NCI-H2081 (cell line): ENCODE measurements at places on chromosomes 1 and 21.
A peak's percentile ranks its signal among the peaks of the same experiment; 100 is the strongest.

GRCh38 chr1:151944126-151944856 lies 35.0 kb upstream of the THEM4 start:
- DNase-seq, result no peak

- DNase-seq, result peak; percentile 64
Observed at GRCh38 chr1:110203021-110203661, 7.0 kb upstream of the KCNC4 start.

GRCh38 chr1:75188892-75189291 lies 54.7 kb downstream of the LHX8 start:
- no peak for DNase-seq

DNA sequence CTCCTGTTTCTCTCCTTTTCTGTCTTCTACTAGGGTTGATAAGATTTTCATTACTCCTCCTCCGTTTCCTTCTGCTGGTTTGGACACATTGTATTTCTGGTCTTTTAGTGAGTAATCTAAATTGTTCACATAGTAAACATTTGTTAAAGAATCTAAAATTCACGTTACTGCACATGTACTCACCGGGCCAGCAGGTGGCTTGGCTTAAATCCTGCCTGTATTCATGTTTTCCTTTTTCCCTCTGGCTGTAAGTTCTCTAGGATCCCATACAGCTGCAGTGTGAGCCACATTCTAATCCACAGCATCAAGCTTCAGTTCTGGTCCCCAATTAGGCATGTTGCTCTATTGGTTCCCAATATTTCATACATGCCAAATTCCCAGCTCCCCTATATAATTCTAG lies 958.3 kb downstream of the ADGRL2 start:
- no peak for DNase-seq

DNA sequence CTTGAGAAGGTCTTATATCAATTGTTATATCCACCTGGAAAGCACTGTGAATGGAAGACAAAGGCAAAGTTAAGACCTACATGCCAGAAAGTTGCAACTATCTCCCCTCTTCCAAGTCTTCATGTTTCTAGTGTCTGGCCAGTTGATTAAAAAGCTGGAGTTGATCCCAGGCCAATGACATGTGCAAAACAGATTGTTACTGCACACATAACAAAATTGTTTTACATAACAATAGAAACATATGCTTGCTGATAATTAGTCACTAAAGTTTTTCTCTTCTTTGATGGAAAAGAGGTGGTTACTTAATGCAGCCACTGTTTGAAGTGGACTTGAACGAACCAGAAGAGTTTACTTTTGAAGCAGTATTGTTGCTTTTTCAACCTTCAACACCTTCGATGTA lies 158.2 kb downstream of the TGFBR3 start:
- DNase-seq, result no peak

DNA sequence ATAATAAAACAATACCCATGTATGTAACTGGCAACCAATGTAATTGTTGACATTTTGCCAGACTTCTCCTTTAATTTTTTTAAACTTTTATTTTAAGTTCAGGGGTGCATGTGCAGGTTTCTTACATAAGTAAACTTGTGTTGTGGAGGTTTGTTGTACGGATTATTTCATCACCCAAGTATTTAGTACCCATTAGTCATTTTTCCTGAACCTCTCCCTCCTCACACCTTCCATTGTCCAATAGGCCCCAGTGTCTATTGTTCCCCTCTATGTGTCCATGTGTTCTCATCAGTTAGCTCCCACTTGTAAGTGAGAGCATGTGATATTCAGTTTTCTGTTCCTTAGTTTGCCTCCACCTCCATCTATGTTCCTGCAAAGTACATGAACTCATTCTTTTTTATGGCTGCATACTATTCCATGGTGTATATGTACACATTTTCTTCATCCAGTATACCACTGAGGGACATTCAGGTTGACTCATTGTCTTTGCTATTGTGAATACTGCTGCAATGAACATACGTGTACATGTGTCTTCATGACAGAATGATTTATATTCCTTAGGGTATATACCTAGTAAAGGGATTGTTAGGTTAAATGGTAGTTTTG lies 6.7 kb downstream of the DEPDC1 start:
- no peak for DNase-seq

DNA sequence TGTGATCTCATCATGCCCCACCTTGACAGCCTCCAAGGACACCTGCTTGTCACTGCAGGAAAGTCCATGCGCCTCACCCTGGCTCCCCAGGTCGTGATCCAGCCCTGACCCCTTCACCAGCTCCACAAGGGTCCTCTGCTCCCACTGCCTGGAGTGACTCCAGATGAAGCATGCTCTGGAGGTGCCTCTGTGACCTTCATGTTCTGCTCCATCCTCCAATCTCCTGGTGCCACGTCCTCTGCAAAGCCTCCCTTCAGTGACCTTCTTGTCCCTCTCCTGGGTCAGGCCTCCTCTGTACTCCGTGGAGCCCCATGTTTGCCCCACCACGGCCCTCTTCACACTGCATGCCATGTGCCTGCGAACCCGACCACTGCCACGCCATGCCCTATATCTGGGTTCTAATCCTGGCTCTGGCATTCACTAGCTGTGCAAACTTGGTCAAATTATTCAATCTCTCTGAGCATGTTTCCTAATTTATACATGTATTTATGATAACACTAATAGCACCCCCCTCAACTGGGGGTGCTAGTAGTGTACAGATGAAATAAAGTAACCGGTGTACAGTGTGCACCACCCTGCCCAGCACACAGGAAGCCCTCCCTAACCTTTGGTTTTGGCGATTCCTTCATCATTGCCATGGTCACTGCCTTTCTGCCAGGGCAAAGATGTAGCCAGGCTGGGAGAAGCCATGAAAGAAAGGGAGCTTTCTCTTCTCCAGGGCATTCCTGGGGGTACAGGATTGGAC lies 77.4 kb downstream of the STUM start:
- DNase-seq, result no peak

DNA sequence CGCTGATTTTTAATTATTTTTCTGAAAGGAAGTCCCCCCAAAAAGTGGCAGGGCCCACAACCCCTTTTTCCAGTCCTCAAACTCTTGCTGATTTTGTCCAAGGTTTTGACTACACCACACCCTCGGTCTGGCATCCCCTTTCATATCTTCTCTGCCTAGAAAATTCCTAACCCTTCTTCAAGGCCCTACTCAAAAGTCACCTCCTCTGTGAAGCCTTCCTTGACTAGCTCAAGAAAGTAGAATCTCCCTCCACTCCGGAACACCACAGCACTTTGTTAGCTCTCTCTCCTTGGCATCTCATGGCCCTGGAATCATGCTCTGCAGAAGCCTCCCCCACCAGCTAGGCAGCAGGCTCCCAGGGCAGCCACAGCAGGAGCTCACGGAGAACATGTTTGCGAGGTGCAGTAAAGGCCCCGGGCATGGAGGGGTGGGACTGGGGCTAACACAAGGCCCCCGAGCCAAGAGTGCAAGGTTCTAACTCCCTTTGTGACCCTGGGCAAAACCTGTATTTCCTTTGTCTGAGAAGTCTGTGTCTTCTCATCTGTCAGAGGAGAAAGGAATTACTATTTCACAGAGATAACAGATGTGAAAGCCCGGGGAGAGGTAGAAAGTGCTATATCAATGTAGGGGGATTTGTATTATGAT lies 17.7 kb upstream of the S100A7 start:
- DNase-seq, result peak; percentile 58
